ENCODE measurements at places on chromosomes 5 and 9.

- no peak for DNase-seq
These were observed 18.4 kb upstream of the CNTLN start for GRCh38 chr9:17116400-17116837.

DNA sequence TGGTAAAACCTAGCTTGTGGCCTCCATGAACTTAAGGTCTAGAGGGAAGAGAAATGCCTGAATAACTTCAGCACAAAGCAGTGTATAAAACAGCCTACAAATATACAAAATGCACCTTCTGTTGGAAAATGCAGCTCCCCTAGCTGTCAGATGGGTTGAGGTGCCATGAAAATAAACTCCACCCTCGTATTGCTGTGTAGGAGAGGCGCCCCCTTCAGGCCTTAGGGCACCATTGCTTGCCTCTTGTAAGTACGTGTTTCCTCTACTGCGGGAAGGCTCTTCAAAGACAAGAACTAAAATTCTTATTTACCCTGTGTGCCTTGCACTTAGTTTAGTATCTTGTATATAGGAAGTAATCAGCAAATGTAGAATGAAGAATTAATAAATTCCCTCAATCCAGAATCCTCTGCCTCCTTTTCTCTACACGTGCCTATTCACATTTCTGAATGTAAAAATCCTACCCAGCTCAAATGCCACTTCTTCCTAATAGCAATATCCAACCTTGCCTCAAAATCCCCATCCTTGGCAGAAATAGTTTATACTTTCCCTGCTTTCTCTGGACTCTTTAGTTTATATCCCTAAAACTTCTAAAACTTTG is 393.7 kb upstream of the PDE4D start:
- peak; percentile 1 for DNase-seq

DNA sequence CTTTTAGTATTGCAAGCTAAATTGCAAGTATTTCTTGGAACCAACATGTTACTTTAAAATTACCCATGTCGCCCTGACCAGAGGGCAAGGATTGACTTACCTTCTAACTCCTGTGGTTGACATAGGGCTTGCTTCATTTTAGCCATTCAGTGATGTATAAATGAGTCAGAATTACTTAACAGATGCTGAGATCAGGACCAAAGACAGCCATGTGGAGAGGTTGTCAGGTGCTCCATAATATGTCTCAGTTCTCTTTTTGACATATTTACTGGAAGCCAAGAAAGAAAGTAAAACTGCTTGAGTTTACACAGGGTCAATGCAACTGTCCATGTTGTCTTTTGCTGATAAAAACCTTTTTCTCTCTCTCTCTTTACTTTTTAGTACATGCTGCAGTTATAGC is 33.2 kb downstream of the F2RL2 start:
- no peak for DNase-seq

- DNase-seq = no peak
These were observed 26.9 kb downstream of the GOLPH3 start for GRCh38 chr5:32147236-32147635.

GRCh38 chr5:102681403-102681983 is 73.6 kb upstream of the PAM start:
- DNase-seq = peak; percentile 57

DNA sequence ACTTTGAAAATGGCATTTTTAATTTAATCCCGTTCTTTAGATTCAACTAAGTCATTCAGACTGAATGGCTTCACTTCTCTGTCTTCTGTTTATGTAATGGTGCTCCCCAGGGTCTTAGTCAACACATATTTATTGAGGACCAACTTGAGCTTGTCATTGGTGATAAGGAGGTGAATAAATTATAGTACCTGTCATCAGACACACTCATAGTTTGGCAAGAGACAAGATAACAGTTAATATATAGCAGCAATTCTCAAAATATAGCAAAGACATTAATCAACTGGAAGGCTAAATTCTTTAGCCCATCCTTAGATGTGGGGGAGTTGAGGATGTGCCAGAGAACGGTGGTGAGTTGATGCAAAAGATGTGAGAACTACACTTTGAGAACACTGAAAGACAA is 78.4 kb downstream of the MACIR start:
- no peak for DNase-seq

GRCh38 chr5:68679041-68679440 is 414.8 kb upstream of the SLC30A5 start:
- no peak for DNase-seq

DNA sequence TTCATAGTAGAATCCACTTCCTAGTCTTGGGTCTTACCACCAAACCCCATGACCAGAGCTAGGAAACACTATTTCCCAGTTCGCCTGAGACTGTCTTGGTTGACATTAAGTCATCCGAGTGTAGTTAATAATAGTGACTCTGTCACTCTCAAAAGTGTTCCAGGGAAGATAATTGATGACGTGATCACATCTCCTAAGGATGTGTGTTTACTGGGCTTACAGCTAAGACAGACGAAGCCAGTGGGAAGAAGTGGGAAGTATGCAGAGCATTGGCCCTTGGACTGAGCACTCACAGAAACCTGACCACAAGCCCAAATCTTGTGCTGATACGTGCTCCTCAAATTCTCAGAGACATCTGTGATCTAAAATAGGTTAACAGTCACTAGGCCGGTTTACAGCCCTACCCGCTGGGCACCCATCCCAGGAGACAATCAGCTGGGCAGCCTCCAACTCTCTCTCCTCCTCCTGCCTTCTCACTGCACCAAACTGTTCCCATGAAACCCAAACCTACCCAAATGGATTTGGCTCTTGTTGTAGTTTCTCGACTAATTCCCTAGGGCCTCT is 316.6 kb downstream of the TLE1 start:
- DNase-seq = no peak

GRCh38 chr9:99848447-99848846 is 26.8 kb downstream of the NR4A3 start:
- no peak for DNase-seq

DNA sequence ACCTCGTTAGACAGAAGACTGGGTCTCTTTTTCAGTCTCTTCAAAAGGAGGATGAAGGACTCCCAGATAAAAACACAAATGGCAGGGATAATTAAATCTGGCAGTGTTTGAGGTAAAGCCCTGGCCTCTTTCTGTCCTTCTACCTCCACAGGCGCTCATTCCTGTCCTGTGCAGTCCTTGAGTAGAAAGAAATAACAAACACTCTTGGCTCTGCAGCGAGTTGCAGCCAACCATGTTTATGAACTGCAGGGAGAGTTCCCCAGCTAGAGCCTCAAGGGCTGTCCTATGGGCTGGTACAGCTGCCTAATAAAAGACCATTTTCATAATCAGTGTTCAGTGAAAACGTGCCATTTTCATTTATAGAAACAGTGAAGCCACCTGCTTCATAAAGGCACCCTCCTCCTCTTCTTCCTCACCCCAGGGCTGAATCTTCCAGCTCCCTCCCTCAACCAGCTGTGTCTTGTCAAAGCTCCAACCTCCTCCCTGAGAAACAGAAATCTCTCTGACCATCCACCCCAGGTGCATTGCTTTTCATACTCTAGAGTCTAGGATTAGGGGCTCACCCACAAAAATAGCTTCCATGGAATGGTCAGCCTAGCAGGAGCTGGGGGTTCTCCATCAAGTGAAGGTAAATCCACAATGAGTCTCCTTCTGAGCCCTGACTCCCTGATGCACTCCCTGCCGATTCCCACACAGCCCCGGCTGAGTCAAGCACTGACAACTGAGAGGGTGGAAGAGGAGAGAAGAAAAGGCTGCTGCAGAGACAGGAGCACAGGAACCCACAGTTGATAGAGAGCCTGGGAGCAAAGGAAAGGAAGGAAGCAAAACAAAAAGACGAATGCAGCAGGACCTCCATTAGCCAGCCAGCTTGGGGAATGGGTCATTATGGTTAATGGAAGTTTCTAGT is 150.7 kb downstream of the CMYA5 start:
- DNase-seq = no peak

- DNase-seq = no peak
These were observed 56.3 kb upstream of the TBC1D9B start for GRCh38 chr5:179964015-179964414.

GRCh38 chr5:68287976-68288706 is 72.6 kb downstream of the PIK3R1 start:
- DNase-seq = peak; percentile 28

DNA sequence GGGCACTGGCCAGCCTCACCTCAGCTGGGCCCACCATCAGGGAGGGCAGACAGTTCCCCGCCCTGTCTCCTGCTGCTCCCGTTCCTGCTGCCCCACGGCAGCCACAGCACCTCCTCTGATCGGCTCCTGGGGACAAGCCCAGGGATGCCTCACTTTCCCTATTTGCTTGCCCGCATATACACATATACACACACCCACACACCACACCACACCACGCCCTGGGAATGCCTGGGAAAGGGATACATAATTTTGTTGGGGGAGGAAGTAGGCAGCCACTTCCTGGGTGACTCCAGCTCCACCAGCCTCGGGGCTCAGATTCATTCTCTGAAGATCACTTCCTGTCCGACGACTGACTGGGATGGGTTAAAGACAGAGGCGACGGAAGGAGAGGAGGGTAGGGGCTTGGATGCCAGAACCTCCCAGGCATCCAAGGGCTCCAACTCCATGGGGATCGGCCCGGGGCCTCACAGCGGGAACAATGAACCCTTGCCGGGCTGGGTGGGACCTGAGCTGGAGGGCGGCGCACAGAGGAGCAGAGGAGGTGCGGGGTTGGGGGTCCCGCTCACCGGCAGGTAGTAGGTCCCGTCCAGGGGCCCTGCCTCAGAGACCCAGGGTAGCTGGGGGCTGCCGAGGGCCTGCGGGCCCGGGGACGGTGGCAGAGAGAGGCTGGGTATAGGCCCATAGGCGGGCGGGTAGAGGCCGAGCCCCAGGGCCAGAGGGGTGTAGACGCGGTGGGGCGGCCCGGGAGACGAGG is 2.0 kb upstream of the MZB1 start:
- DNase-seq = no peak

DNA sequence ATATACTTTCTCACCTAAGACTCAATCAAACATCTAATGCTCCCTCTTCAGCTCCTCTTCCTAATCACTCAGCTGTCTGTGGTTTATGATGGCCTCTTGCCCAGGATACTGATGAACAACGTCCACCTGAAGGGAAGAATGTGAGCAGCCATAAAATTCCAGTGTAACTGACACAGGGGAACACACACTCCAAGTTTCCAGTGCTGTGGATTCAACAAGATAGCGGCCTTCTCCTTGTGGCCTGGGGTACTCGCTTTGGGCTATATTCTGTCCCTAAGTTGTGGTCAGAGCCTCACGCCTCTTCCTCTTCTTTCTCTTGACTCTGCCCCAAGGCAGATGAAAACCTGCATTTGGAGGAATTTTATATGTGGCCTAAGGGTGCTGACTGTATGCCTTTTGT is 11.7 kb downstream of the B4GALT1 start:
- no peak for DNase-seq

DNA sequence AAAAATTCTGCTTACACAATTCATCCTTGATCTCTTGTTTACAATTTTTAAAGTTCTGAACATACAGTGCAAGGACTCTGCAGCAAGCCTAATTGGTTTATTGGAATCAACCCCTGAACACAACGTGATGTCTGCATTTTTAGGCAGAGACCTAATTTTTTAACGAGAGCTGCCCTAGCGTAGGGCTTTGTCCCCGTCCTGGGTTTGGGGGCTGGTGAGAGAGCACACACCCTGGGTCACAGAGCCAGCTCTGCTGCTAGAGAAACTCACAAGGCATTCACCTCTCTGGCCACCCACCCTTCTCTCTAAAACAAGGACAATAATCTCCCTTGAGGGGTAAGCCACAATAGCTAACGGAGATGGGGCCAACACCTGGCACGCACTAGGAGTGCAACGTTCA is 28.2 kb downstream of the SH3PXD2B start:
- DNase-seq = no peak

DNA sequence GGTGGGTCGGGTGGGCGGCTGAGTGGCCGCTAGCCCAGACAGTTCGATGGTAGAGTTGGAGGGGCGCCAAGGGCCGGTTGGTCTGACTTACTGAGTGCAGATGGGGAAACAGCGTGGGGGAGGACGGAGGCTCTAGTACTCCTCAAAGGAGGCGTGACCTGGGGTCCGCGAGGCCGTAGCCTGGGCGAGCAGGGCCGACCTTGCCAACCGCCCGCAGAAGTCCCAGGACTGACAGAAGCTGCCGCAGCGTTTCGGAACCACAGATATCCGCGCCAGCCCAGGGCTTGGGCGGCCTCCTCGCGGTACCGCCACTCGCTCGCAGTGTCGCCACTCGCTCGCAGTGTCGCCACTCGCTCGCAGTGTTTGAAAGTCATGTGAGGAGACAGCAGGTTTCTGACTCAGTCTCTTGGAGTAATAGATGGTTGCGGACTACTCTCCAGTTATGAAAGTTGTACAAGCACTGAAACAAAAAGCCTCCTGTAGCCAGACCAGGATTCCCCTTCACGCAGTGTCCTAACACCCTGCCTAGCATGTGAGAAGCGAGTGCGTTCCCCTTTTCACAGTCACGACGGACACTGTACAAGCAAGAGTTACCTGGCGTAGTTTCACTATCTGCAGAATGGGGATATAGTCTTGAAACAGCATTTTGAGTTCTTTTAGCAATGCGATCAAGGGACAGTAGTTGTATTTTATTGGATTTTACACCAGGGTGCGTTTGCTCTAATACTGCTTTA is 674 bp downstream of the TMEM38B start:
- DNase-seq = peak; percentile 43

- no peak for DNase-seq
These were observed 9.1 kb downstream of the PDCL start for GRCh38 chr9:122819326-122819725.

DNA sequence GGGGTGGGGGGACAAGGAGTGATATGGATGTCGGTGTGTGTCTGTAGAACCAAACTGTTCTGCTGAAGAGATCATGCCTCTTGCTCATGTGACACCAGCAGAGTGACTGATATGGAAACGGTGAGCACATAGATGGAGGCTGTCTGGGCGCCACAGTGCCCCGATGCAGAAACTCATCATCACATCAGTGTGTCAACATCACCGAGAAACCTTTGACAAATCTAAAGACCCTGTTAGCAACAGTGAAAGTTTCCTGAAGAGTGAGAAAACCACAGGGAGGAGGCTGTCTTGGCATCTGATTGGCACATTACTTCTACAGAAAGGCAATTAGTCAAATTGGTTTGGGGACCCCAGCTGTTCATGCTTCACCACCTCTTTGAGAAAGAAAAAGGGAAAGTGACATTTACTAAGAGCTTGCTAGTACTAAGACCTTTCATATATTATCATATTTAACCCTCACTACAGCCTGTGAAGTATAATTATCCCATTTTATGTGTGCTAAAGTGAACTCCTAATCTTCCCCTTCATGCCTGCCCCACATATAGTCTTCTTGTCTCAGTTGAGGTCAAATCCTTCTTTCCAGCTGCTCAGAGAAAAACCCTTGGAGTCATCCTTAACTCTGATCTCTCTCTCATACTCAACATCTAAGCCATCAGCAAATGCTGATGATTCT is 25.6 kb downstream of the CSF2 start:
- peak; percentile 67 for DNase-seq

GRCh38 chr5:171520300-171521174 is 101.1 kb downstream of the FGF18 start:
- no peak for DNase-seq

DNA sequence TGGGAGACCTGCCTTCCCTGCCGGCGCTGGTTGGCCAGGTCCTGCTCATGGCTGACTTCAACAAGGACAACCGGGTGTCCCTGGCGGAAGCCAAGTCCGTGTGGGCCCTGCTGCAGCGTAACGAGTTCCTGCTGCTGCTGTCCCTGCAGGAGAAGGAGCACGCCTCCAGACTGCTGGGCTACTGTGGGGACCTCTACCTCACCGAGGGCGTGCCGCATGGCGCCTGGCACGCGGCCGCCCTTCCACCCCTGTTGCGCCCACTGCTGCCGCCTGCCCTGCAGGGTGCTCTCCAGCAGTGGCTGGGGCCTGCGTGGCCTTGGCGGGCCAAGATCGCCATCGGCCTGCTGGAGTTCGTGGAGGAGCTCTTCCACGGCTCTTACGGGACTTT is 10.6 kb downstream of the DIPK1B start:
- no peak for DNase-seq
